ENCODE measurements at places on chromosomes 4 and X.
A peak's percentile ranks its signal among the peaks of the same experiment; 100 is the strongest.

GRCh38 chr4:84622959-84623358 is 40.0 kb downstream of the CDS1 start:
- DNase-seq, result no peak

DNA sequence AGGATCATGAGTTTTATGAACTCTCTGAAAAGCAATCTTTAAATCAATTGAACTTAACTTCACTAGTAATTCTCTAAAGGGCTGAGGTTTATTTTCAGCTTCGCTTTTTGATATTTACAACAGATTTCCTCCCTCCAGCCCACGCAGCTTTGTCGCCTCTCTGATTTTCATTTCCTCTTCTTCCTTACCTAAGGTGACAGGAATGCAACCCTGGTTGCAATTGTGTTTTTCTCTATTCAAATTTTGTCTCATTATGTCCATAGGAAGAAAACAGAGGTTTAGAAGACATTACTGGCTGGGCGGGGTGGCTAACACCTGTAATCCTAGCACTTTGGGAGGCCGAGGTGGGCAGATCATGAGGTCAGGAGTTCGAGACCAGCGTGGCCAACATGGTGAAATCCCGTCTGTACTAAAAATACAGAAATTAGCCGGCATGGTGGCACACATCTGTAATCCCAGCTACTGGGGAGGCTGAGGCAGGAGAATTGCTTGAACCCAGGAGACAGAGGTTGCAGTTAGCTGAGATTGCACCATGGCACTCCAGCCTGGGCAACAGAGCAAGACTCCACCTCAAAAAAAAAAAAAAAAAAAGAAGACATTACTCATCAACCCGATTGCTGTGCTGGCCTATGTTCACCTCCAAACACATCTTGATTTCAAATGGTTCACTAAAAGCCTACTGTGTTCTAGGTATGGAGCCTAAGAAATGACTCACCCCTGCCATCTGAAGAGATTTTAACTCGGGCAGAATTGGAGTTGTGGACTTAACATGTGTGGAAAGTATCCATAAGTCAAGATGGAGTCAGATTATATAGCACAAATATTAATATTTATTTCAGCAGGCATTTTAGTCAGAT is 36.8 kb downstream of the VSIG4 start:
- DNase-seq, result no peak

- no peak for DNase-seq
Observed at GRCh38 chr4:53855581-53856250, 208.7 kb downstream of the CHIC2 start.

GRCh38 chrX:107736781-107737531 is 38.6 kb downstream of the TSC22D3 start:
- DNase-seq, result no peak

- no peak for DNase-seq
Observed at GRCh38 chrX:65976161-65976560, 63.7 kb downstream of the VSIG4 start.

DNA sequence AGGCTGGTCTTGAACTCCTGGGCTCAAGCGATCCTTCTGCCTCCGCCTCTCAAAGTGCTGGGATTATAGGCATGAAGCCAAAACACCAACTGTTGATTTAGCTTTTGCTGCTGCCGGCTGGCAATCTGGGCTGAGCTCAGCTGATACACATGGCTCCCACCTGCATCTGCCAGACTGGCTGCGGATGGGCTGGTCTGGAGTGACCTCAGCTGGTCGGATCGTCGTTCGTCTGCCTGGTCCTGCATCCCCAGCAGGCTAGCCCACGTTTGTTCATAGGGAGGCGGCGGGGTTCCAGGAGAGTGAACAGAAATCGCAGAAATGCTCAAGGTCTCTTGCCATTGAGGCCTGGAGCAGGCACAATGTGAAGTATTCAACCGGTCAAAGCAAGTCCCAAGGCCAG is 74.4 kb upstream of the DDX3X start:
- no peak for DNase-seq

GRCh38 chr4:164924670-164925238 is 47.8 kb downstream of the APELA start:
- no peak for DNase-seq

DNA sequence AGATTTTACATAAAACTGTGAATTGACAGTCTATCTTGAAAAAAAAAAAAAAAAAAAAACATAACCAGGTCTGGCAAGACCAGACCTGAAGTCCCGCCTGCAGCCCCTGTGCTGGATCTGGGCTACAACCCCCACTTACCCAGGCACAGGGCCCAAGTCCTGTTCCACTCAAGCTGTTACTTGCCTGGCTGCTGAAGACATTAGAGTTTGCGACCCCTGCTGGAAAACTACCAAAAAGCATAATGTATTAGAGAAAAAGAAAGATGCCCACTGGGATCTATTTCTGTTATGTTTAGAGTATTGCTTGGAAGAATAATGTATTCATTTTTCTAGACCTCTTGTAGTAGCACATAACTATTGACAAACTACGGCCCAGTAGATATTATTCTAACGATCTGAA is 4.7 kb downstream of the HS3ST1 start:
- no peak for DNase-seq

DNA sequence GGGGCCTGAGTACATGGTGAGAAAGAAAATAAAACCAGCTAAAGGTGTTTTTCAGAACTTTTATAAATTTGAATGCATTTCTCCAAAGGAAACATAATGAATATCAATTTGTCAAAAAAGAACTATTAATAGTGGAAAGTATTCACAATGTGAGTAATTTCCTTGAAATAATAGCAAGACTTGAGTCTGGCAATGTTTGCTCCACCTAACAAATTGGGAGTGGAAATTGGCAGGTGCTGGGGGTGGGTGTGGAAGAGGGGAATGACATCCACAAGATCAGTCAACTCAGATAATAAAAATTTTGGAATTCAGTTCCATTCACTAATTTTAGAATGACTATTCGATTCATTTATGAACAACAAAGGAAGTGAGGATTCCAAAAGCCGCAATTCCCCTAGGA is 884.8 kb upstream of the SLIT2 start:
- DNase-seq, result no peak

GRCh38 chr4:30821859-30822612 is 101.9 kb downstream of the PCDH7 start:
- no peak for DNase-seq

DNA sequence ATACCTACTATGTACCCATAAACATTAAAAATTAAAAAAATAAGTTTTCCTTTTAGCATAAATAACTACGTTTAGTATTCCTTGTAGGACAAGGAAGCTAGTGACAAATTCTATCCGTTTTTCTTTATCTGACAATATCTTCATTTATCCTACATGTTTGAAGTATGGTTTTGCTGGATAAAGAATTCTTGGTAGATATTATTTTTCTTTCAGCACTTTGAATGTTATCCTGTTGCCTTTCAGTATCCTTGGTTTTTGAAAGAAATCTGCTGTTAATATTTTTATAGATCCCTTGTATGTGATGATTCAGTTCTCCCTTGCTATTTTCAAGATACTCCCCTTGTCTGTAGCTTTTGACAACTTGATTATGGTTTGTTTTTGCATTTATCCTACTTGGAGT is 76.6 kb downstream of the CASK start:
- DNase-seq, result no peak

- DNase-seq, result no peak
Observed at GRCh38 chr4:173413036-173413435, 14.1 kb upstream of the SCRG1 start.

- DNase-seq, result no peak
Observed at GRCh38 chr4:165207016-165207430, 338 bp upstream of the KLHL2 start.

DNA sequence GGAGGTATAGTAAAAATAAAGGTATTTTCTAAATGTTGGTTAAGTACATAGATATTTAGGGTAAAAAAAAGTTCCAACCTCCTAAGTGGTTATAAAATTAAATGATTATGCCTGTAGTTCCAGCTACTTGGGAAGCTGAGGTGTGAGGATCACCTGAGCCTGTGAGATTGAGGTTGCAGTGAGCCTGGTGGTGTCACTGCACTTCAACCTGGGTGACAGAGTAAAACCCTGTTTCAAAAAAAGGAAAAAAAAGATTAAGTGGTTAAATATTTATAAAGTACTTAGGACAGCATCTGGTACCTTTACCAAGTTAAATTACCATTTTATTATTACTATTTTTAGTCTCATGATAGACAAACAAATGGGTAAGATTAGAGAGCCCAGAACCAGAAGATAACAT is 1801.0 kb downstream of the C4orf33 start:
- no peak for DNase-seq

DNA sequence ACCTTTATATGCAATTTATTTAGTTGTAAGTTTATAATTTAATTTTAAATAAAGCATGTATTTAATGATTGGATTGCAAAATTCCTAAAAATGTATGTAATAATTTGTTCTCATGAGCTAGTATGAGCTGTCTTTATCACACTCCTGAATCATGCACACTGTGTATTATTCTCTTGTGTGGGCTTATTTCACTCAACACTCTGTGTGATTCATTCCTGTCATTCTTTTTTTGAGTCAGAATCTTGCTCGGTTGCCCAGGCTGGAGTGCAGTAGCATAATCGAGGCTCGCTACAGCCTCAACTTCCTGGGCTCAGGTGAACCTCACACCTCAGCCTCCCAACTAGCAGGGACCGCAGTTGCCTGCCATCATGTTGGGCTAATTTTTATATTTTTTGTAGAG is 123.1 kb upstream of the SLC34A2 start:
- DNase-seq, result no peak

GRCh38 chrX:129798888-129799287 is 19.1 kb downstream of the SASH3 start:
- peak; percentile 12 for DNase-seq

- no peak for DNase-seq
Observed at GRCh38 chr4:22363036-22363435, 152.8 kb downstream of the ADGRA3 start.

GRCh38 chrX:118736394-118737010 is 9.1 kb downstream of the IL13RA1 start:
- DNase-seq, result no peak

- no peak for DNase-seq
Observed at GRCh38 chr4:33306131-33306530, 2586.0 kb downstream of the PCDH7 start.

GRCh38 chr4:1987721-1988326 is 20.9 kb downstream of the NELFA start:
- DNase-seq, result no peak

DNA sequence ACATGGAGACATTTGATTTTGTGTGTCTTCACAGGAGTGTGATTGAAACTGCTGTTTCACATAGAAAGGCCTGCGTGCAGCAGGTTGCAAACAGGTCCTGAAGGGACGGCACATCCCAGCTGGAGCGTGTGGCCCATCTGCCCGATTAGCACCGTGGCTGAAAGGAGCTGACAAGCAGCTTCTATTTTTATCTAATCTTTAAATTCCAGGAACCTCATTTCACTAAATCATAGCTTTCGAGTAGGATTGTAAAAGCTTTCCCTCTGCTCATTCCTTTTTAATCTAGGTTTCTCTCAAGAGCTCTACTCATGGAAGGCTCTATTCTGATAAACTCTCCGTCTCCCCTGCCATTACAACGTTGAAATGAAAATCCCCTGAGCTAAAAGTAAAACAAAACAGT is 106.8 kb downstream of the FSTL5 start:
- DNase-seq, result no peak

- DNase-seq, result no peak
Observed at GRCh38 chr4:3288571-3289094, 4.2 kb upstream of the RGS12 start.

- DNase-seq, result no peak
Observed at GRCh38 chr4:4254199-4254598, 6.2 kb upstream of the TMEM128 start.

DNA sequence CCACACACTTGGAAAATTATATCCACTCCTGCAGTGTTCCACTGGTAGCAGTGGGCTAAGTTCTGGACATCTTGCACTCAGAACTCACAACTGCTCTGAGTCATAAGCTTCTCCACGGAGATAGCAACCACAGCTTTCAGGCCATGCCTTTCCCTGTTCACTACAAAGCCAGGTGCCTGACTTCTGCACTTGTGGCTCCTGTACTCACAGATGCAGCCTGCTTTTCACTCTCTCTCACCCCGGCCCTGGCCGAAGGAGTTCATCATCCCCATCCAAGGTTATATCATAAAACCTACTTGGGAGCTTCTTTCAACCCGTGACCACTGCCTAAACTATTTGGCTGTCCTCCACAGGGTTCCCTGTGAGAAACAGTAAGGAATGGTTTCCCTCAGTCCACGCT is 999.4 kb downstream of the GLUD2 start:
- DNase-seq, result no peak

- no peak for DNase-seq
Observed at GRCh38 chr4:55608591-55608990, 16.5 kb upstream of the PDCL2 start.

DNA sequence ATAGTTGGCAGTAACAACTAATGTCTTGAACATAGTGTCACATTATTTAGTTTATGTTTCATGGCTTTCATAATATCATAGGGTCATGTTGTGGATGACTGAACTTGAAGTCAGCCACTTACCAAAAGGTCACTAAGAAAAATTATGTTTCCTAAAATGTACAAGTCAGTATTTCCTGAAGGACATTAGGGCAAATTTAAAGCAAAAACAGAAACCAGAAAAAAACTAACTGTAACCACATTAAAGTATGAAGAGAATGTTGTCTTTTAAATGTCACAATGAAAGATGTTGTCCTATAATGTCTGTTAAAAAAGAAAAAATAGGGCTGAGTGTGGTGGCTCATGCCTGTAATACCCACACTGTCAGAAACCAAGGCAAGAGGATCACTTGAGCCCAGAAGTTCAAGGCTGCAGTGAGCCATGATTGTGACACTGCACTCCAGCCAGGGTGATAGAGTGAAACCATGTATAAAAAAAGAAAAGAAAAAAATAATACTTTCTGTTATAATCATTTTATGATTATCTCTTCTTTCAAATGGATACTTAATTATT is 55.8 kb downstream of the HHIP start:
- no peak for DNase-seq

DNA sequence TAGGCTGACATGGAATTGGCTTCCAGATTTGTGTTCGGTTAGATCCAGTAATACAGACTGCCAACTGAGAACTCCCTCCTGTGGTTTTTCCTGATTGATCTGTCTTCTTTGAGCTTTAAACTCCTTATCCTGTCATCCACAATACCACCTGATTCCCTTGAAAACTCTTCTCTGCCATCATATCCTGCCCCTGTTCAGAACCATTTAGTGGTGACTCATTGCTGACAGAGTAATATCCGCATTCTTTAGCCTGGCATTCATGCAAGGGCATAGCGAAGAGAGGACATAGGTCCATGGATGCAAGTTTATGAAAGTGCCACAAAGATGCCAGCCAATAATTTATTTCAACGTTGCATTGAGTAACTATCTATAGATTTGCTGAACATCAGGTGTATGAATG is 76.6 kb downstream of the ITIH6 start:
- no peak for DNase-seq

- no peak for DNase-seq
Observed at GRCh38 chr4:102608190-102608589, 107.0 kb downstream of the NFKB1 start.

DNA sequence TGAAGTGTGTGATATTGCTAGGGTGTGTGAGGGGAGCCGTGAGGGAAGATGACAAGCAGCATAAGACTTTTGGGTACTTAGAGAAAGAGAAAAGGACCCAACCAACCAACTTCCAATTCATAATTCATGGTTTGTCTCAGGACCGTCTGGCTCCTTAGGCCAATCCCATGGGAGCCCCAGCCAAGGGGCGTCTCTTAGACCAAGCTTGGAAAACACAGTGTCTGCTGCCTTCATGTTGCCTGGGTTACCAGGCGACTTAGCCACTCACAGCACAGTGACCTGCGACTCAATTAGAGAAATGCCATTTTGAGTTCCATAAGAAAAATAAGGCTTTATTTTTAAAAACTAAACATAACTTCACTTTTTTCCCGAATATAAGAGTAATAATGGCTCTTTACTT is 32.7 kb downstream of the BST1 start:
- no peak for DNase-seq
